ENCODE measurements at places on chromosomes 13 and 19. TPM values are rescaled to one million over a fixed set of nuclear protein-coding genes. Genes with fewer than 3 reads are reported as not detected.

KLF1 gene
- not detected for total RNA-seq

ACER1 gene
- not detected for total RNA-seq

CLDN10 gene
- 38.4 TPM for total RNA-seq

CEACAM7 gene
- total RNA-seq = not detected

ZNF45 gene
- 9.6 TPM for total RNA-seq

DACH1 gene
- total RNA-seq = 6.8 TPM

FLT3 gene
- 2.2 TPM for total RNA-seq

CCDC169 gene
- total RNA-seq = 4.9 TPM

ZNF837 gene
- total RNA-seq = 1.00 TPM

LRRC8E gene
- not detected for total RNA-seq

GIPR gene
- 3.4 TPM for total RNA-seq

ZSCAN4 gene
- not detected for total RNA-seq

ZNF85 gene
- total RNA-seq = 3.4 TPM

NCCRP1 gene
- not detected for total RNA-seq

RUBCNL gene
- 10.5 TPM for total RNA-seq

AMER2 gene
- total RNA-seq = 144 TPM

MISP3 gene
- 15.7 TPM for total RNA-seq

EXOC3L2 gene
- not detected for total RNA-seq
